ENCODE measurements at places on chromosomes 7 and 10.

DNA sequence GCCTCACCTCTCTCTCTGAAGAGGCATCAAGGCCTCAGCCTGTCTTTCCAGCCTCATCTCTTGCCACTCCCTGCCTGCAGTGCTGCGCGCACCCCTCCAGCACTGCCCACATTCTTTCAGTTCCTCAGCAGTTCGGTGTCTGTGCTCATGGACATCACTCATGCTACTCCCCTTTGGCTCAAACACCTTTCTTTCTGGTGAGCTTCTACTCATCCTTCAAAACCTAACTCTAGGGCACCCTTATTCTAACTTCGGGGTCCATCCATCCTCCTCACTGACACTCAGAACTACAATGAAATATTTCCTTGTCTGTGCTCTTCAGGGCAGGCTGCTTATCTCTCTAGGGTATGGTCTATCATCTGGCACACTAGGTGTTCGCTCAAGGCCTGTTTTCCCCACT, 169.9 kb upstream of the BMPER start:
- no peak for DNase-seq

DNA sequence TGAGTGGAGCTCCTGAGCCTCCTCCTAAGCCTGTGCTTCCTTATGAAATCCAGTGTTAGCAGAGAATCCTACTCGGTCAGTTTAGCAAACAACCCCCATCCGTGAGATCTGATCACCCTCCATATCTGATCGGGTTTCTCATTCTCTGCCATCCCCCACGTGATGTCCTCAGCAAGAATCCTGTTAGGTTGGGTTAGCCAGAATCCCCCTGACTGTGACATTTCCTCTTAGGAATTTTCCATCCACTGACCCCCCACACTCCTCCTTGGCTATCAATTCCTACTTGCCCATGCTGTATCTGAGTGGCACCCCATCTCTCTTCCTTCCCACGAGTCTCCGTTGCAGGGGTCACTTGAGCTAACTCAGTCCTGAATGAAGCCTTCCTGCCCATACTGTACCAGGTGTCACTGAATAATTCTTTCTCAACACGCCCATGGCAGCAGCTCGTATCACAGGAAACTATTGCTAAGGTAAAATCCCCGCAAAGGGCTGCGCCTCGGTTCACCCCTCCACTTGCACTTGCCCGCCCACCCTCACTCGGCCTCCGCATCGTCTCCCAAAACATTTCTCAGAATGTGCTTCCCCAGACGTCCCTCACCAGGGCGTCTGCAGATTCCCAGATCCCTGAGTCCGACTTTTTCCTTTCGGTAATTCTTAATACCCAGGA, 44.1 kb downstream of the MYOF start:
- DNase-seq, result no peak

- no peak for DNase-seq
These were observed 32.5 kb downstream of the CCDC6 start for GRCh38 chr10:59873896-59874295.

DNA sequence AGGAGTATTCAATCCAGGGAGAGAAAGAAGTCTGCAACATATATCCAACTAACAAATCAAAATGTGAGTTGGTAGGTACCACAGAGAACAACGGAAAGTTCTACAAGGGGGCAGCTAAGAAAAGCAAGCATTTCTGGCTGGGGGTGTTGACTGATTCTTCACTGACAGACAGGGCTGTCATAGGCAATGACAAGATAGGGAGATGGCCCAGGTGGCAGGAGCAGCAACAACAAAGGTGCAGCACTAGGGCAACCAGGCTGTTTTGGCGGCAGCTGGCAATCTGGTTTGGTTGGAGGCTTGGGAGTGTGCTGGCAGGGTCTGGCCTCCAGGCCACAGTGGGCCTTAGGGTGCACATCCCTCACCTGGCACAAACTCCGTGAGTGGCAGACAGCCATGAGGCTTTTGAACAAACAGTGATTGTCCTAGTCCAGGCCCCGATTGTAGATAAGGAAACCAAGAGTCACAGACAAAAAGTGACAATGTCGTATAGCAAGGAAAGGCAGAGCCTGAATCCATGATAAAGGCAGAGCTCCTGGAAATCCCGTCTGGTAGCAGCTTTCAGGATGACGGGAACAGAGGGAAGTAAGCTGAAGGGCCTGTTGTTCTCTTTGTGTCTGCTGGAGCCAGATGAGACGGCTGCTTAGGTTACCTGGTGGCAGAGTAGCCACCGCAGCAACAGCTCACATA, 28.4 kb downstream of the DPCD start:
- no peak for DNase-seq

- no peak for DNase-seq
These were observed 91.1 kb downstream of the CH25H start for GRCh38 chr10:89115876-89116627.

- no peak for DNase-seq
These were observed 22.6 kb downstream of the HSPA12A start for GRCh38 chr10:116719804-116720203.

DNA sequence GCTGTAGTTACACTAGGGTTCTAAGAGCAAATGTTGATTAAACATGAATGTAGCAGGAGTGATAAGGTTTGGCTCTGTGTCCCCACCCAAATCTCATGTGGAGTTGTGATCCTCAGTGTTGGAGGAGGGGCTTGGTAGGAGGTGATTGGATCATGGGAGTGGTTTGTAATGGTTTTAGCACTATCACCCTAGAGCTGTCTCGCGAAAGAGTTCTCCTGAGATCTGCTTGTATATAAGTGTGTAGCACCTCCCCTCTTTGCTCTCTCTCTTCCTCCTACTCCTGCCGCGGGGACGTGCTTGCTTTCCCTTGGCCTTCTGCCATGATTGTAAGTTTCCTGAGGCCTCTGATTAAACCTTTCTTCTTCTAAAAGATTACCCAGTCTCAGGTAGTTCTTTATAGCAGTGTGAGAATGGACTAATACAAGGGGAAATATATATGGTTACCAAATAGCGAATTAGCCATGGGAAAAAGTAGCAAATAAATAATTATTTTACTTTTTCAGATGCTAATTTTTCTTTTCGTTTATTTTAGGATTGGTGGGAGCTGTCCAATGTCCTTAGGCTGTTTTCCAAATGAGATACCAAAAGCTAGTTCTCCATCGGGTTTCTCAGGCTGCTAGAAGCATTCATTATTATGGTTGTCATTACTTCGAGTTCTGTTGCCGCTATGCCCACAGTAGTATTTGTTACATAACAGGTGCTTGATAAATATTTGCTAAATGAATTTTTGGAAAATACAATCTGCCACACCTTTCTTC, 58.7 kb downstream of the PTEN start:
- no peak for DNase-seq

DNA sequence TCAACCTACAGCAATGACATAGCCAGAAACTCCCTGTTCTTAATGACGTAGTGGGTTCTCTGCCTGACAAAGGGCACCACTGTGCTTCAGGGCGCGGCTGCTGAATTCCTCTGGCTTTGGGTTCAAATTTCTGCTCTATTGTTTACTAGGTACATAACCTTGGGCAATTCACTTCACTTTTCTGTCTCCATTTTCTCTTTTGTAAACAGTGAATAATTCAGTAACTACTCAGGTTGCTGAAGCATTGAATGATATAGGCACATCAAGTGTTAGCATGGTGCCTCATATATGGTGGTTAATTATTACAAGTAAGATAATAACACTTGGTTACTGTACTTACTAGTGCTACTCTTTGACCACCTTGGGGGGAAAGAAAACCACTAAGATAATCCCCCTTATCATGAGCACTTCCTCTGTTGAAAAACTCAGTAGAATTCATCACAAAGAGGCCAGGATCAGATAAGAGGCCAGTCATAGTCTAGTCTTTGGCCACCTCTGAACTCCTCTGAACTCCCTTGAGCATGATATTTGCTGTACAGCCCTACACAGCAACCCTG, 92.0 kb upstream of the AHR start:
- DNase-seq, result no peak

GRCh38 chr7:20788420-20788990, 1.8 kb upstream of the SP8 start:
- no peak for DNase-seq

DNA sequence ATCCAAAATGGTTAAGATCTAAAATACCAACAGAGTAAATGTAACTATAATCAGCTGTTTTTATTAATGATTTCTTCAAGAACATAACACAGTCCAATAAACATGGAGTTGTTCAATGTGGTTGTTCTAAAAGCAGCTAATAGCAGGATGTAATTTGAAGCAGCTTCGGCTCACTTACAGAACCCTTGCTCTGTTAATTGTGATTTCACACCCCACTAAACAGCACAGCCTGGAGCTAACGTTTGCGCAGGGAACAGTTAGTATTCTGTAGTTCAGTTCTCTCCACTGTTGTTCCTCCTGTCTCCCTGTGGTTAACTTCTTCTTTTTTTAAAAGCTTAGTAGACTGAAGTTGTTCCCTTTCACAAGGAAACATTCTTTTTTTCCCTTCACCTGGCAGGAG, 104.0 kb downstream of the GRM3 start:
- DNase-seq, result no peak

Data from activated T-helper 9 cell treated with anti-CD3 and anti-CD28 coated beads, Interleukin-2, amount 50 U/mL, for 16 hours (primary cell).